Activated T-cell treated with anti-CD3 and anti-CD28 coated beads, Interleukin-2, amount 50 U/mL, for 4 hours (primary cell): ENCODE measurements at places on chromosomes 5 and 9.

- DNase-seq: no peak
Measured at GRCh38 chr9:138060365-138060764, 182.8 kb downstream of the CACNA1B start.

- DNase-seq: no peak
Measured at GRCh38 chr9:73720601-73721000, 568.9 kb downstream of the ANXA1 start.

- no peak for DNase-seq
Measured at GRCh38 chr5:124652892-124653441, 93.5 kb downstream of the ZNF608 start.

- no peak for DNase-seq
Measured at GRCh38 chr5:111066261-111066938, 5.1 kb upstream of the TSLP start.

DNA sequence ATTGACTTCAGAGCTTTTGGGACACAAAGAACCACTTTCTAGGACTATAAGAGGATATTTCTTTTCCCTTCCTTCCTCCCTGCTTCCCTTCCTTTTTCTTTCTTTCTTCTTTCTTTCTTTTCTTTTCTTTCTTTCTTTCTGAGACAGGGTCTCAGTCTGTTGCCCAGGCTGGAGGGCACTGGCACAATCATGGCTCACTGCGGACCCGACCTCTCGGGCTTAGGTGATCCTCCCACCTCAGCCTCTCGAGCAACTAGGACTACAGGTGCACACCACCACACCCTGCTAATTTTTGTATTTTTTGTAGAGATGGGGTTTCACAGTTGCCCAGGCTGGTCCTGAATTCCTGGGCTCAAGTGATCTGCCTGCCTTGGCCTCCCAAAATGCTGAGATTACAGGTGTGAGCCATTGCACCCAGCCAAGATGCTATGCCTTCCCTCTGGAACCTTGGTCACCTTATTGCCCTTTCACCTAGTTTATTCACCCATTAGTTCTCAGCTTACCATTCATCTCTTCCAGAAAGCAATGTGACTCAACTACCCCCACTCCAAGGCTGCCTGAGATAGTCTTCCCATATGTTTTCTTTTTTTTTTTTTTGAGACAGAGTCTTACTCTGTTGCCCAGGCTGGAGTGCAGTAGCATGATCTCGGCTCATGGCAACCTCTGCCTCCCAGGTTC lies 10.1 kb downstream of the PLIN2 start:
- DNase-seq: no peak

- DNase-seq: no peak
Measured at GRCh38 chr5:150497989-150498317, 10.0 kb upstream of the NDST1 start.

- DNase-seq: no peak
Measured at GRCh38 chr5:4028384-4028783, 432.8 kb downstream of the IRX1 start.

GRCh38 chr5:141618030-141618803 lies 583 bp downstream of the DIAPH1 start:
- peak; percentile 54 for DNase-seq

DNA sequence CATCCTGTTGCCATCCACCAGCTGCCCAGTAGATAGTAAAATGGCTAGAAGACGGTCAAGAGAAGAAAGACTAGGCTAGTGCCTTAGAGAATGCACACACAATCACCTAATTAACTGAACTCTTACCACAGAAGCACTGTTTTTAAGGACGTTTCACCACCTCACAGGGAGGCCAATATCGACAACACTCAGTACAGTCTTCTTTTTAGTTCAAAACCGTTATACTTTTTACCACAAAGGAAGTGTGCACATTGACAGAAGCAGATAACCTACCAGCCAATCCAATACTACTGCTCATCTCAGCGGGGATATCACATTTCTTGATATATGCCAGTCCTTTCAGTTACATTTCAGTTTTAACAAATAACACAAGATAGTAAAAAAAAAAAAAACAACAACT lies 122.3 kb downstream of the GNAQ start:
- no peak for DNase-seq

DNA sequence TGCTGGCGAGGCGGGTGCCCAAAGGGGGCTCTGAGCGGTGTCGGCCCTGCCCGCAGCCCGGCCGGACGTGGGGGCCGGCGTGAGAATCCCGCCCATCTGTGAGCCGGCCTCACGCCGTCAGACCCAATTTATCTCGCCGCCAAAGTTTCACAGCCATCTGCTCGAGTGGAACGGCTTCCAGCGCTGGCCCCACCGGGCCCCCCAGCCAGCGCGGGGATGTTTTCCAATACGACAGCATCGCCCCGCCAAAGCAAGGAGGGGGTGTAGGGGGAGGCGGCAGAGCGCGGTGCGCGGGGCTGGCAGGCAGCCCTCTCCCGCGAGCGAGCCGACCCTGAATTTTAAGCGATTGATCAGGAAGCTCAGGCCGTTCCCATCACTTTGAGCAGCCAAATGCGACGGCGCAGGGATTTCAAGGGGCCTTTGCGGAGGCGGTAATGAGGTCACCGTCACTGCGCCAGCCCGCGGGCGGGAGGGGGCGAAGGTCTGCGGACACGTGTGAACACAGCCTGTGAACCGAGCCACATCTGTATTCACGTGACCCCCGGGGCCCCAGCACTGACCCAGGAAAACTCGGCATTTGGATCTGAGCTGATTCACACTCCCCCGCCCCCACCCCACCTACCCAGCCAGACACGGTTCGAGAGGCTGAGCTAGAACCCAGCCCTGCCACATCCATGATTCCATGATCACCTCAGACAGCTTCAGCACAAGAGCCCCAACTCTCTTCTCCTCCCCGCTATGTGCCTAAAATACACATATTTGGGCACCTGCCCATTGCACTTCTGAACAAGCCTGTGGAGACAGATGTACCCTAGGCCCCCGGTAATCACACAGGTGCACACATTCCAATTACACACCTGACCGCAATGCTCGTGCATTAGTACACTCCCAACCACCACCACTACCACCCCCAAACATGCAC lies 47.8 kb upstream of the PSD2 start:
- DNase-seq: peak; percentile 51

DNA sequence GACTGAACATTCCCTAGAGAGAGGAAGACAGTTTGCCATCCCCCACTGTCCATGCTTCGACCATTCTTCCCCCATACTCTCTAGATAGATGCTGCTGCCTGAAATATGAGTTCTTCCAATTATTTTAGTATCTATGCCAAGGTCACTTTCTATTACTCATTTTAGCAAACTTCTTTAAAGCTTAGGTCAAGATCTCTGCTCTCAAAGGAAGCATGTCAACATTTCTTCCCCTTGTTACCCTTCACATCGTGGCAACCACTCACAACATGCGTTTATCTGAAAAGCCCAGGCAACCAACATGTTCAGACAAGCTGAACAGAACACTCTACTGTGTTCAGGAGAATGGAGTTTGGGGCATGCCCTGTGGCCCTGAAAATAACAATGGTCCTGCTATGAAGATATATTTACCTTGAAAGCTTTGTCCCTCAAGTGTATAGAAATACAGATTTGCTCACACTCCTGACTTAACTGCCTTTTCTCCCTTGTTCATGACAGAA lies 138.4 kb upstream of the KIF2A start:
- DNase-seq: no peak

DNA sequence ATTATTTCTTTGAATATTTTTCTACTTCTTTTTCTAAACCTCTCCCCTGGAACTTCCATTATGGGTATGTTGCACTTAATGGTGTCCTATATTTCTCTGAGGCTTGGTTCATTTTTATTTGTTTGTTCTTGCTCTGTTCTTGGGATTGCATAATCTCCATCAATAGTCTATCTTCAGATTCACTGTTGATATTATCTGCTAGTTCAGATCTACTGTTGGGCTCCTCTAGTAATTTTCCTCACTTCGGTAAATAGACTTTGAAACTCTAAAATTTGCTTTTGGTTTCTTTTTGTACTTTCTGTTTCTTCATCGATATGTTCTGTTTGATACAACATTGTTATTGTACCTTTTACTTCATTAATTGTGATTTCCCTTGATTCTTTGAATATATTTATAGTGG lies 76.3 kb downstream of the MTREX start:
- DNase-seq: no peak

DNA sequence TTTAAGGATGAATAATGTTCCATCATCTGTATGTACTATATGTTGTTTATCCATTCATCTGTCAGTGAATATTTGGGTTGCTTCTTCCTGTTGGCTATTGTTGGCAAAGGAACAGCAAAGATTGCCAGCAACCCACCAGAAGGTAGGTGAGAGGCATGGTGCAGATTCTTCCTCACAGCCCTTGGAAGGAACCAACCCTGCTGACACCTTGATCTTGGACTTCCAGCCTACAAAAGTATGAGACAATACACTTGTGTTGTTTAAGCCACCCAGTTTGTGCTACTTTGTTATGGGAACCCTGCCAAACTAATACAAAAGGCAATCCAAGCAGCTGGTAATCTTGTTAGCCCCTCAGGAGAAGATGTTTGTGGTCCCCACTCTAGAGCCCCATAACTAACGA lies 122.0 kb downstream of the CARTPT start:
- no peak for DNase-seq

DNA sequence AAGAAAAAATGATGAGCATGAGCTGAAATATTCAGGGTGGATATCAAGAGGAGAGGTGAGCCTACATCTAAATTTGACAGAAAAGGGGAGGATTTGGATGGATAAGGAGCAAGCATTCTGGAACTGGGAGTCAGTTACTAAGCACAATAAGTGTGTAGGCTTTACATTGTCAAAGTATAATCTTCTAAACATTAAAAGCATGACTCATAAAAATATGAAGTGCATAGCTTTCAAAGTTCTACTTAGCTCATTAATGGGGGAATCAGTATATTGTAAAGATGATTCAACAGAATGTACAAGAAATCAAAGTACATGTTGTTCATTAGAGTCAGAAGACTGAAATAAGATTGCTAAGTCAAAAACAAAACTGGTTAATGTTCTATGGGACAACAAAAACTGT lies 248.0 kb upstream of the GAS1 start:
- DNase-seq: no peak

DNA sequence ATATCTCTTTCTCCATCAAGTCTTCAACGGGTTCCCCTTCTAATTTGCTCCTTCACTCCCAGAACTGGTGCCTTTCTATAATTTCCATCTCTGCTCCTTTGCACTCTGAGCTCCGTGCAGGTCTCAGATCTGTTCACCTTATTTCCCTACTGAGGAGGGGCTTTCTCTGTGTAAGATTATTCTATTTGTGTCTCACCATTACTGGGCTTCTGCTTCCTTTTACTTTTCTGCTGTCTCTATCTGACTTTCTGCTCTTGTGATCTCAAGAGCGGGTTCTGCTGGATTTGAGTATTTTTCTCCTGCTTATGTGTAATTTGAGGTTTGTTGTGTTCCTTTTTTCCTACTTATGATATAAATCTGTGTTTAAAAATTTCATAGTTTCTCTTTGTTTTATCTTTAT lies 117.5 kb downstream of the PCSK5 start:
- DNase-seq: no peak

GRCh38 chr9:69097064-69097463 lies 61.5 kb downstream of the FXN start:
- no peak for DNase-seq
